BJ (cell line): ENCODE measurements at places on chromosomes 2 and 18. TPM values are rescaled to one million over a fixed set of nuclear protein-coding genes. Genes with fewer than 3 reads are reported as not detected.

Gene SGPP2
- not detected in 2 replicates for polyA plus RNA-seq

DNA sequence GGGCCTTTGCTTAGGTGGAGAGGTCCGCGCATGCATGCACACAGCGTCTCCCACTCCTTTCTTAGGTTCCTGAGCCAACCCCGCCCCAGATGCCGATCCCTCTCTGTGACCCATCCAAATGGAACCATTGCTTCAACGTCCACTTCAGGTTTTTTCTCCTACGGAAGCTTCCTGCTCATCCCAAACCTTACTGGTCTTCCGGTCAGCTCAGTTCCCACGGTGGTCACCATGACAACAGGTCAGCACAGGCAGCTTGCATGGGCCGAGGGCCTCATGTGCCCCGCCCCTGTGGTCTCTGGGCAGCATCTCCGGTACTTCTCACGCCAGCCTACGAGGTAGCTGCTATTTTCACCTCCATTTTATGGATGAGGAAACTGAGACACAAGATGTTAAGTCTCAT is 163.7 kb downstream of the SOCS6 start:
- no peak for DNase-seq

GRCh38 chr2:11592671-11593574 is 59.1 kb downstream of the GREB1 start:
- no peak for DNase-seq

Gene DYTN
- polyA plus RNA-seq: not detected in 2 replicates

DNA sequence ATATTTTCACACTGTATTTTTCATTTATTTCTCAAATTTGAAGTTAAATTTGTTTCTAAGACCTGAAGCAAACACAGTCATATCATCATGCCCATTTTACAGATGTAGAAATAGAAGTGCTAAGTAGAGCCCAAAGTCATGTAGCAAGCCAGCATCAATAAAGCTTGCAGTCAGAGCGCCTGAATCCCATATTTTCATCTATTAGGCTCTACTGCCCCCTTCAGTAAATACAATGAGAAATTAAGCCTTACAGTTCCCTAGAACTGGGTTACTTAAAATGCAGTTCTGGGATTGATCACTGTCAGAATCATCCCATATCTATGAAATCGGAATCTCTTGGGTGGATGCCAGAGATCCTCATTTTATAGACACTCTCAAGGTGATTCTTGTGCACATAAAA is 419.9 kb downstream of the TGIF1 start:
- DNase-seq: peak; percentile 12

Gene FAP
- 135 and 263 TPM in 2 replicates for polyA plus RNA-seq
